ENCODE measurements at places on chromosomes 7 and 10.
A peak's percentile ranks its signal among the peaks of the same experiment; 100 is the strongest.

DNA sequence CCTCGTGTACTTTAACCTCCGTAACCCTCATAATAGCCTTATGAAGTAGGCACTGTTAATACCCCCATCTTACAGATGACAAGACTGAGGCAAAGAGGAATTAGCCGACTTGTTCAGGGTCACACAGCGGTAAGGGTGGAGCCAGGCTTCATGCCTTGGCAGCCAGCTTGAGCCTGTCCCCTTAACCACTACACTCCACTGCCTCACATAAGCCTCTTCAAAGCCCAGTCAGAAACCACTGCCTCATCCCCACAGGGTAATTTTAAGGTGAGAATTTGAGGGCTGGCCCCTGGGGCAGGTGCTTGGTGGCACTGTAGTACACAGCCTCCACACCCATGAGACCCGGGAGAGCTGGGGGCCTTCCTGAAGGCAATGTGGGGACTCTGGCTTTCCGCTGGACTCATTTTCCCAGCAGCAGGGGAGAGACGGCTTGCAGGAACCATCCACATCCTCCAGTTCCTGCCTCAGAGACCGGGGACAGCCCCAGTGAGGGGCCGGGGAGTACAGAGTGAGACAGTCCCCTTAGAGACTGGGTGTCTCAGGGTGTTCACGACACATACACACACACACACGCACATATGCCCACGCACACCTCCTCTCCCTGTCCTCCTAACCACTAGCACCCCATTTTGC lies 7.6 kb upstream of the C10orf105 start:
- DNase-seq, result no peak

DNA sequence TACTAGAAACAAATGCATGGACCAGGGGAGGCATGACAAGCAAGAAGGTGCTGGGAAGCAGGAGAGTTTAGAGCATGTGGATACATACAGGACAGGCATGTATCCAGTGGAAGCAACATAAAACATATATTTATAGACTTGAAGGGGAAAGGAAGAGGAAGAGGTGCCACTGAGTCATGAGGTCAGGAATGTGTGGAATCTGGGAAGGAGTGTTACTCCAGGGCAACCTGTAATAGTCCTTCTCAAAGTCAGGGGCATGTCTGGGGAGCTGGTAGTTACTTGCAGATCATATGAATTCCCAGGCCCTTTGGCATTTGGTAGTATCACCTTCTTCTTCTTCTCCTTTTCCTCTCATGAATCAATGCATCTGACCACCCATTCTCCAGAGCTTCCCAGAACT lies 246.6 kb downstream of the XPNPEP1 start:
- DNase-seq, result peak; percentile 69

GRCh38 chr10:14447094-14447839 lies 116.5 kb upstream of the FRMD4A start:
- DNase-seq, result no peak

DNA sequence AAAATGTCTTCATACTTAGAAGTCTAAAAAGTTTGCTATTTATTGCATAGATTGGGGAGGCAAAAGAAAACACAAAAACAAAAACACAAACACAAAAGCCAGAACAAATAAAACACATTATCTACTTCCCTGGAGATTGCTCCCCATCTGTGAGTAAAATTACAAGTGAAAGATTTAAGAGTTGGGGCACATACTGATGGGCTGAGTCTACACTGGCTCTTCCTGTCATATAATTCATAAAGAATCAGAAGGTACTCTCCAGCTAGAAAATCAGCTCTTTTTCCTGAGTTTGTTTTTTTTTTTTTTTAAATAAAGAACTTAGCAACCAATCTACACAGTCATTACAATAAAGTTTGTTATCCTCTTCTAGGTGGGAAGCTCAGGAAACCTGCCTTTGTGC lies 192.4 kb upstream of the LRRN3 start:
- no peak for DNase-seq

GRCh38 chr7:134448356-134449229 lies 10.3 kb downstream of the AKR1B1 start:
- DNase-seq, result peak; percentile 89

GRCh38 chr10:69952821-69953221 lies 99.8 kb upstream of the MACROH2A2 start:
- DNase-seq, result no peak
